ENCODE measurements at places on chromosomes 13 and 19. TPM values are rescaled to one million over a fixed set of nuclear protein-coding genes. Genes with fewer than 3 reads are reported as not detected.

Gene GIPR
- total RNA-seq, result 0.51 TPM

Gene JSRP1
- total RNA-seq, result 0.16 TPM

Gene CEACAM20
- total RNA-seq, result not detected

Gene ZNF681
- total RNA-seq, result 1.6 TPM

Gene SHKBP1
- 139 TPM for total RNA-seq

Gene ENOX1
- 0.33 TPM for total RNA-seq

Gene TEX30
- 16.6 TPM for total RNA-seq
